ENCODE measurements at places on chromosomes 4 and X. TPM values are rescaled to one million over a fixed set of nuclear protein-coding genes. Genes with fewer than 3 reads are reported as not detected.

THAP9 gene
- 4.0 TPM for total RNA-seq

CT47B1 gene
- not detected for total RNA-seq

VCX gene
- not detected for total RNA-seq

CXCL9 gene
- not detected for total RNA-seq

HHIP gene
- total RNA-seq = 6.2 TPM

MAGEB3 gene
- not detected for total RNA-seq

CCDC149 gene
- 18.2 TPM for total RNA-seq

TRPC5OS gene
- total RNA-seq = not detected

OCRL gene
- total RNA-seq = 21.1 TPM

XK gene
- total RNA-seq = 0.13 TPM

PAGE2 gene
- not detected for total RNA-seq

CXCL11 gene
- not detected for total RNA-seq

ERAS gene
- total RNA-seq = not detected

STEEP1 gene
- total RNA-seq = 41.3 TPM

APBB2 gene
- 31.8 TPM for total RNA-seq

NLGN3 gene
- 0.37 TPM for total RNA-seq

SPANXA2 gene
- not detected for total RNA-seq

SPATA18 gene
- 10.1 TPM for total RNA-seq

NPFFR2 gene
- total RNA-seq = not detected

TMEM154 gene
- 0.26 TPM for total RNA-seq

BEX2 gene
- total RNA-seq = 0.79 TPM

GK2 gene
- not detected for total RNA-seq

ZNF595 gene
- total RNA-seq = 8.4 TPM

H2BW2 gene
- total RNA-seq = not detected

SLC49A3 gene
- total RNA-seq = 8.6 TPM

NLGN4X gene
- total RNA-seq = 2.0 TPM

LIMCH1 gene
- total RNA-seq = 58.1 TPM

USP27X gene
- 2.4 TPM for total RNA-seq

CRMP1 gene
- total RNA-seq = 0.06 TPM

HPSE gene
- 0.62 TPM for total RNA-seq

ZNF141 gene
- 9.4 TPM for total RNA-seq

HS3ST1 gene
- total RNA-seq = 2.5 TPM

GRID2 gene
- under 0.01 TPM for total RNA-seq

TIGD4 gene
- 0.13 TPM for total RNA-seq

SH3RF1 gene
- total RNA-seq = 35.0 TPM

MAGEA1 gene
- not detected for total RNA-seq

RAI2 gene
- 1.6 TPM for total RNA-seq

DIPK2B gene
- total RNA-seq = 0.53 TPM

PIR gene
- 14.5 TPM for total RNA-seq

RTL9 gene
- total RNA-seq = 0.06 TPM

RIBC1 gene
- total RNA-seq = 0.93 TPM

DDIT4L gene
- 0.92 TPM for total RNA-seq

FABP2 gene
- not detected for total RNA-seq

SLC16A2 gene
- 5.0 TPM for total RNA-seq

CTAG1B gene
- total RNA-seq = not detected

NDP gene
- 15.3 TPM for total RNA-seq

RAB33A gene
- 0.53 TPM for total RNA-seq

HSFX3 gene
- total RNA-seq = not detected

NHS gene
- total RNA-seq = 7.5 TPM

Measured in aortic smooth muscle cell (primary cell).